ENCODE measurements at places on chromosomes 1 and 21.

- H3K4me3 ChIP-seq = no peak overlapping the region
- H3K36me3 ChIP-seq = no peaks in the 10 kb centered on the region
- no peaks in the 10 kb centered on the region for H3K27me3 ChIP-seq
- H3K27ac ChIP-seq = no peak overlapping the region
- peaks cover 10% of the 10 kb centered on the region for H3K4me1 ChIP-seq
- no peak for DNase-seq
Measured at GRCh38 chr1:169698976-169699375, 12.4 kb downstream of the SELL start.

DNA sequence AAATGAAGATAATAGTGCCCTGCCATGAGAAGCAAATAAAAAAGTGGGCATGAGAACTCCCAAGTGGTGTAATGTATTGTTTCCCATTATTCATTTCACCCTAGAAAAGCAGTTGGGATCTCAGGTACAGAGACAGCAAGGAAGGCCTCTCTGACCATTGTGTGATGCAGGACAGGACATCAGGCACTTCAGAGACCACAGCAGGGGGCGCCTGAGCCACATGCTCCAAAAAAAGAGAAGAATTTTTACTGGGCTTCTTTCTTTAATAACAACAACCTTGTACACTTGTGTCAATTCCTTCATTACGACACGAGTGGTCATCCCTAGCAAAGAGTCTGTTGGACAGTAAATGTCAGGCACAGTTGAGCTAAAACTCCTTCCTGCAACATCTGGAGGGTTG lies 533.3 kb downstream of the OMA1 start:
- DNase-seq = no peak
- H3K27ac ChIP-seq = no peak overlapping the region
- no peaks in the 10 kb centered on the region for H3K27me3 ChIP-seq
- no peak overlapping the region for H3K4me3 ChIP-seq

GRCh38 chr1:19353596-19353995 lies 41.5 kb downstream of the SLC66A1 start:
- peaks cover 26% of the 10 kb centered on the region for H3K36me3 ChIP-seq
- no peaks in the 10 kb centered on the region for H3K4me1 ChIP-seq
- no peak for DNase-seq
- no peak overlapping the region for H3K4me3 ChIP-seq
- H3K27ac ChIP-seq = no peak overlapping the region
- H3K27me3 ChIP-seq = no peaks in the 10 kb centered on the region

DNA sequence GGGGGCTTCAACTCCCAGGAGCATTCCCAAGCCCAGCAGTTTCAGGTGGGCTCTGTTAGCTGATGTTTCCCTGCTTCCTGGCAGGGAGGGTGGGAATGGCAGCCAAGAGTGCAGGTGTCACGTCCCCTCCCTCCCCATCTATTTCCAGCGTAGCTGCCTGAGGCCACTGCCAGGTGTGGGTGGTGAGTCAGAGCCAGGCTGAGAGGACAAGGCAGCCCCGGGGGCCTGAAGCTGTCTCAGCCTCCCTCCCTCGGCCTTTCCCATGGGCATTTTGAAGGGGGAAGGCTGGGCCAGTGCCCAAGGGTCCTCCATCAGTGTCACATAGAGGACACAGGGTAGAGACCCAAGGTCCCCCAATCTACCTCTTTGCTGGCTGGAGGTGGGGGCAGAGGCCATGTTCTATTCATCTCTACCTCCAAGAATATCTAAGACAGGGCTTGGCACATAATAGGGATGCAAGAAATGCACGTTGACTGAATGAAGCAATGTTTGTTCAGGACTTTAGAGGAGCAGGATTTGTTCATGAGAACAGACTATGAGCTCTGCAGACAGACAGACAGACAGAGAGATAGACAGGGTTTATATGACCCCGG lies 34.4 kb upstream of the ID3 start:
- no peaks in the 10 kb centered on the region for H3K36me3 ChIP-seq
- peak overlapping the region; percentile 82 for H3K27ac ChIP-seq
- peak; percentile 89 for DNase-seq

DNA sequence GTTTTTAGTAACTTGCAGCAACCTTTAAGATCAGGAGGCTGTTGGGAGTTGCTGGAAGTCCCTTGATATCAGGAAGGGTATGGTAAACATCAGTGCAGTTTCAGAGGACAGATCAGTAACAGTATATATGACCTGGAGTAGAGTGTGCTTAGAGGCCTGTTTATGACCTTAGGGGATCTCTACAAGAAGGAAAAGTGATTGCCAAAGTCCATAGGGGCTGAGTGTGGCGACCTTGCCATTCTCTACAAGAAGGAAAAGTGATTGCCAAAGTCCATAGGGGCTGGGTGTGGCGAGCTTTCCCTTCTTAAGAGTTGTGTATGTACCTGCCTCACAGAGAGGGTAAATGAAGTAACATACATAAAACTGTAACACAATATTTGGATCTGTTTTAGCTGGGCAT lies 28.5 kb upstream of the AXDND1 start:
- no peaks in the 10 kb centered on the region for H3K36me3 ChIP-seq
- H3K4me1 ChIP-seq = no peaks in the 10 kb centered on the region

DNA sequence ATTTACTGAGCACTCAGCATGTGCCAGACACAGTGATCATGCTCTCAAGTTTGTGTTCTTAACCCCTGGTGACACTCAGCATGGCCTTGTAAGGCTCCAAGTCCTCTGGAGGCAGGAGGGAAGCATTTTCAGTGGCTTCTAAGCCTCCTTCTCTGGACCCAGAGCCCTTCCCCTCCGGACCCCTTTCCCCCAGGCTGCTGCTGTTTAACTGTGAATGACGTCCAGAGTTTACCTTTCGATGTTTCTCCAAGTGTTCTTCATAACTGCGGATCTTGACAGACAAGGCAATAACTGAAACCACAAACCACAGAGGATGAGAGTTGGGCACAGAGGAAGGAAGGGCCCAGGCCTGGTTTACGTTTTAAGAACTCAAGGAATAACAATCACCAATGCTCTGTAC lies 6.5 kb downstream of the MRPS15 start:
- H3K36me3 ChIP-seq = peaks cover 61% of the 10 kb centered on the region
- H3K27me3 ChIP-seq = no peaks in the 10 kb centered on the region
- DNase-seq = no peak
- H3K4me1 ChIP-seq = no peaks in the 10 kb centered on the region
- H3K27ac ChIP-seq = no peak overlapping the region

DNA sequence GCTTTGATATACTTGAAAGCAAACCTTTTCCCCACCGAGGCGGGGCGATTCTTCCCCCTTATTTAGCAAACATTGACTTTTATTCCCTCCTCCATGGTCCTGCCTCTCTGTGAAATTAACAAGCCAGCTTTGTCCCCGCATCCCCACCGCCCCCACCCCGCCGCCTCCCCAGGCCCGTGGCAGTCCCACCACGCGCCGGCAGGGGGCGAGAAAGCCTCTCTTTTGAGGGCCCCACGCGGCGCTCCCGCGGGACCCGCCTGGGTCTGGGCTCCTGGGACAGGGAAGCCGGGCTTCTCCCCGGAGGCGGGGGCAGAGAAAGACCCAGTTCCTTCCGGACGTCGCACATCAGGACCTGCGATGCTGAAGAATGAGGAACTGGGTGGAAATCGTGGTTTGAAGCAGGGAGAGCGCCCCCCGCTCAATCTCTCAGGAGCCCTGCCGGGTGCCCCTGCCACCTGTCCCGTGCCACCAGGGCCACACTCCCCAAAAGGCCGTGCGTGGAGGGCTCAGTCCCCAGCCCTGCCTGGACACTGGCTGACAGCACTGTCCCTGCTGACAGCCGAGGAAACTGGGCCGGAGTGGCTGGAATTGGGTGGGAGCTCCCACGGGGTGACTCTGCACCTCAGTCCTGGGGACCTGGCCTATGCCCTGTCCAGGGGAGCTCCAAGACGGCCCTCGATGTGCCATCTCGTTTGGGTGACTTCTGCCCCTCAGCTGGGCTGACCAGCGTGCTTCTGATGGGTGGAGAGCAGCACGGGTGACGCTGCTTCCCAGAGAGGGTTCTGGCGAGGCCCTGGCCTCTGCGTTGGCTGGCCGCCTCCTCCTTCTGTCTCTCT lies 8.6 kb upstream of the ACTRT2 start:
- no peaks in the 10 kb centered on the region for H3K36me3 ChIP-seq
- peaks cover 66% of the 10 kb centered on the region for H3K27me3 ChIP-seq
- DNase-seq = peak; percentile 55
- H3K4me3 ChIP-seq = no peak overlapping the region
- H3K4me1 ChIP-seq = no peaks in the 10 kb centered on the region

- no peaks in the 10 kb centered on the region for H3K4me1 ChIP-seq
- H3K36me3 ChIP-seq = no peaks in the 10 kb centered on the region
- H3K27ac ChIP-seq = no peak overlapping the region
- no peak for DNase-seq
Measured at GRCh38 chr21:26943921-26944320, 23.0 kb downstream of the ADAMTS5 start.

GRCh38 chr1:93670141-93670540 lies 11.5 kb downstream of the BCAR3 start:
- peak overlapping the region; percentile 99 for H3K27ac ChIP-seq
- DNase-seq = peak; percentile 92
- peaks cover 76% of the 10 kb centered on the region for H3K36me3 ChIP-seq
- no peak overlapping the region for H3K4me3 ChIP-seq
- H3K27me3 ChIP-seq = no peaks in the 10 kb centered on the region
- H3K4me1 ChIP-seq = peaks cover 94% of the 10 kb centered on the region

DNA sequence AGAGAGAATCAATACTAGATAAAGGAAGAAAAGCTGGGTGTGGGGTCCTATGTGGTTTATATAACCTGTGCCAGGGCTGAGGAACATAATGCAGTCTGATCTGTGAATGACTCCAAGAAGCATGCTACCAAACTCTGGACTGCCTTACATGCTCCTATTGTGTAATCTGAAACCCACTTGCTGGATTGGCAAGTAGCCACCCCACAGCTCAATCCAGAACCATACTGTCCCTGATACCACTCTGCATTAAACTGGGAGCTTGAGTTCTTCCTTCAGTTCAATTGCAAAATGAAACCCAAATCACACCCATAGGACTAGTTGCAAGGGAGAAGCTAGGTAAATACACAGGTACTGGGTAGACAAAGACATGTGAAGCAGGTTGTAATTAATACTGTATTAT lies 115.4 kb upstream of the NEGR1 start:
- no peaks in the 10 kb centered on the region for H3K27me3 ChIP-seq
- H3K4me1 ChIP-seq = peaks cover 8% of the 10 kb centered on the region
- H3K36me3 ChIP-seq = no peaks in the 10 kb centered on the region
- H3K4me3 ChIP-seq = no peak overlapping the region
- peak; percentile 73 for DNase-seq
